NCI-H510A (cell line): ENCODE measurements at places on chromosomes 3 and 15.

- no peak for DNase-seq
These were observed 9.9 kb upstream of the CD200R1L start for GRCh38 chr3:112856537-112856936.

GRCh38 chr15:54289590-54290136, 311.4 kb downstream of the UNC13C start:
- no peak for DNase-seq

DNA sequence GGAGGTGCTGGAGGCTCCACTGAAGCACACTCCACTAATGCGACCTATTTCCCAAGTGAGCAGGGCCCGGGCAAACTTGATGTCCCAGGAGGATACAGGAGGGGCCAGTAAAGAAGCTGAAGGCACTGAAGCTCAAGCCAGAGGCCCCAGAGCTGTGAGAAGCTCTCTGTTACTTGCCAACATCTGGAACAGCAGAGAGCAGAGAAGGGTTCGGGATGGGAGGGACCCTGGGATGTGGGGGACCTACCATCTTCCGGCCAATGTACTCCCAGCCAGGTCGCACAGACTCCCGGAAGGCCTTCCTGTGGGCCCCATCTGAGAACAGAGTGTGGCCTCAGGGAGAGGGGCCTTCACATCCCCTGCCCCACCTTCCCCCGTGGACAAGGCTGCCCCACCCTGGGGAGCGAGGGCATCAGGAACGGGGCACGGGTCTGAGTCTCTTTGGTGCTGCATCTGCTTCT, 3.1 kb downstream of the HHATL start:
- DNase-seq = no peak

- DNase-seq = no peak
These were observed 80.6 kb downstream of the PLD1 start for GRCh38 chr3:171729452-171730334.

DNA sequence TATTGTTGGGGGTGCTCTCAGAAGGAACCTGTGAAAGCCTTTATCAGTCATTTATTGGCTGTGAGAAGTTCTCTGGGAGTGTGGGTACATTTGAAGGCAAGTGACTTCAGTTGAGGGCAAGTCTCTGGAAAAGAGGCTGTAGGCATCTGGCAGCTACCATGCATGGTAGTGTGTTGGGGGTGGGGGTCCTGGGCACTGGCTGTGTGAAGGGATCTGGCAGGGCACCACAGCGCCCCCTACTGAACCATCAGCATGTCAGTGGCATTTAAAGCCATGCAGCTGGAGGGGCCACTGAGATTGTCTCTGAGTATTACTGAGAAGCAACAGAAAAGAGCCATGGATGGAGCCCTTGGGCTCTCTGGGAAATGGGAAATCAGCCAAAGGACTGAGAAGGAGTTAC, 30.6 kb downstream of the CRTAP start:
- DNase-seq = no peak

DNA sequence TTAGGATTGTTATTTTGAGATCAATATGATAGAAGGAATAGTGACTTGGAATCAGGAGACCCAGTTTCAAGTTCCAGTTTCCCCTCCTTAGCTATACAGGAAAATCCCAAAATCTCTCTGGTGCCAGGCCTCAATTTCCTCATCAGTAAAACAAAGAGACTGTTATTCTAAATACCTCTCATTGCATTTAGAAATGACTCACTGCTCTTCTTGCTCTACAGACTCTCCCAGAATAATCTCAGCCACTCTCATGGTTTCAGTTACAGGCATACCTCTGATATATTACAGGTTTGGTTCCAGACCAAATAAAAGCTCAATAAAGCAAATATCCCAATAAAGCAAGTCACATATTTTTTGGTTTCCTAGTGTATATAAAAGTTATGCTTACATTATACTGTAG, 28.3 kb downstream of the IMPG2 start:
- no peak for DNase-seq

- no peak for DNase-seq
These were observed 540 bp downstream of the KLHDC8B start for GRCh38 chr3:49171775-49172500.

DNA sequence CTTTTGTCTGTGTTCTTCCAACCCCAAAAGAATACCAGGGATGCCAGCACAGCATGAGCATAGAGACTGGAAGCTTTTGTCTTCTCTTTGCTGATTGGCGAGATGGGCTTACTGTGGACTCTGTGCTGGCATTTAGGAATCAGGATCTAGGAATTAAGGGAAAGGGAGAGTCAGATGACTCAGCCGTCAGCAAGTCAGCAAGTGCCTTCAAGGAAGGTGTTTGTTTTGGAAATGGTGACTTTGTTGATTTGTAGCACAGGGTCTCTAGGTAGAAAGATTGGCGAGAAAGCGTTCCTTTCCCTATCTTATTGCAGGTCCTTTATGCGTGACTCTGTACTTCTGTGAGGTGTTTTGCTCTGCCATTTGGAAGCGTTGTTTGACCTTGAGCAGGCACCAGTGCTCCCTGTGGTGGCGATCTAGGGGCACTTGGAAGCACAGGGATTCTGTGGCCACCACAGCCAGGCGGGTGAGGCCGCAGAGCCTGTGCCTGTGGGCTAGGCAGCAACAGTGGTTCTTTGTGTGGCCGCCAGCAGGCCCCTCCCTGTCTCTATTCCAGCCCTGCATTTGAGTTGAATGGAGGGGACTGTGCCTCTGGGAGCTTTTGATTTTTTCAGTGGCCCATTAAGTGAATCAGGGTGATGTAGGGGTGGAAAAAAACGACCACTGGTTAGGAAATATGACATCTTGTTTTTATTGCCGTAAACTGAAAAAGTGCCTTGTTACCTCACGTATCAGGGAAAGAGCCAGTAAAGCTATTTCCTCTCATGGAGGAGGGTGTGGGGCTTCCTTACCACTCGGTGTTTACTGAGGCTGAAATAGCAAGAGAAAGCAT, 19.0 kb downstream of the FAN1 start:
- no peak for DNase-seq
